ENCODE measurements at places on chromosomes 11 and 22. TPM values are rescaled to one million over a fixed set of nuclear protein-coding genes. Genes with fewer than 3 reads are reported as not detected.

Gene GDPD4
- 5.1 TPM for polyA plus RNA-seq

Gene GPR83
- 1.2 TPM for polyA plus RNA-seq

Gene RIBC2
- polyA plus RNA-seq, result 4.7 TPM

Gene KCNQ1
- 19.5 TPM for polyA plus RNA-seq

Gene HEPN1
- not detected for polyA plus RNA-seq

Gene SHANK3
- polyA plus RNA-seq, result 16.7 TPM

Gene TBX10
- polyA plus RNA-seq, result 4.9 TPM

Gene STX3
- polyA plus RNA-seq, result 89.2 TPM

Gene TRAPPC4
- 87.9 TPM for polyA plus RNA-seq

Gene BRSK2
- 14.7 TPM for polyA plus RNA-seq

Gene GAS2L1
- 6.1 TPM for polyA plus RNA-seq

Gene ASCL2
- 15.8 TPM for polyA plus RNA-seq

Gene KIRREL3
- polyA plus RNA-seq, result 0.96 TPM

Gene BDNF
- 1.4 TPM for polyA plus RNA-seq

Gene WT1
- 4.6 TPM for polyA plus RNA-seq

Gene TMEM132A
- polyA plus RNA-seq, result 19.6 TPM

Gene KCNE3
- 33.1 TPM for polyA plus RNA-seq

Gene APOA1
- polyA plus RNA-seq, result 4,188 TPM

Gene SLC7A4
- polyA plus RNA-seq, result 31.4 TPM

Gene CHID1
- polyA plus RNA-seq, result 82.9 TPM

Gene CCDC73
- polyA plus RNA-seq, result 0.10 TPM

Gene HOATZ
- 0.01 TPM for polyA plus RNA-seq

Gene IL17REL
- polyA plus RNA-seq, result 0.31 TPM

Gene CASP5
- 15.2 TPM for polyA plus RNA-seq

Gene OTOG
- 0.10 TPM for polyA plus RNA-seq

Gene MUC6
- polyA plus RNA-seq, result 0.15 TPM

Gene MS4A3
- polyA plus RNA-seq, result 0.24 TPM
